ENCODE measurements at places on chromosomes 1 and 21.

DNA sequence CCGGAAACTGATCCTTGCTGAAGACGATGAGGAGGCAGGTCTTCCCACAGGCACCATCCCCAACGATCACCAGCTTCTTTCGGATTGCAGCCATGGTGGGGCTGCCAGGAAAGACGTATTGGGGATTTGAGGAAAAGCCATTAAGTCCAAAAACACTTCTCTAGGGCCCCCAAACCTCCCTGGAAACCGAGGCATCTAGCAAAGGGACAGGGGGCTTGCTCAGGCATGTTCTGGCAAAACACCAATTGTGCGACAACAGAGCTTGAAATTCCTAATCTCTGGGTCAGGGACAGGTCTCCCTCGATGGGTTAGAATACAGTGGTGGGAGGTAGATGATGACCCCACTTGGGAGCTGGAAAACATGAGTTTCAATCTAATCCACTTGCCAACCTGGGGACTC is 3.2 kb downstream of the RHOC start:
- no peak for DNase-seq

GRCh38 chr1:65182658-65183268 is 34.8 kb downstream of the AK4 start:
- DNase-seq, result no peak

- no peak for DNase-seq
These were observed 544 bp downstream of the ILDR2 start for GRCh38 chr1:166974647-166975345.

- no peak for DNase-seq
These were observed 25.9 kb upstream of the RAP1A start for GRCh38 chr1:111593403-111594305.

GRCh38 chr1:56758135-56758534 is 61.1 kb downstream of the FYB2 start:
- no peak for DNase-seq

DNA sequence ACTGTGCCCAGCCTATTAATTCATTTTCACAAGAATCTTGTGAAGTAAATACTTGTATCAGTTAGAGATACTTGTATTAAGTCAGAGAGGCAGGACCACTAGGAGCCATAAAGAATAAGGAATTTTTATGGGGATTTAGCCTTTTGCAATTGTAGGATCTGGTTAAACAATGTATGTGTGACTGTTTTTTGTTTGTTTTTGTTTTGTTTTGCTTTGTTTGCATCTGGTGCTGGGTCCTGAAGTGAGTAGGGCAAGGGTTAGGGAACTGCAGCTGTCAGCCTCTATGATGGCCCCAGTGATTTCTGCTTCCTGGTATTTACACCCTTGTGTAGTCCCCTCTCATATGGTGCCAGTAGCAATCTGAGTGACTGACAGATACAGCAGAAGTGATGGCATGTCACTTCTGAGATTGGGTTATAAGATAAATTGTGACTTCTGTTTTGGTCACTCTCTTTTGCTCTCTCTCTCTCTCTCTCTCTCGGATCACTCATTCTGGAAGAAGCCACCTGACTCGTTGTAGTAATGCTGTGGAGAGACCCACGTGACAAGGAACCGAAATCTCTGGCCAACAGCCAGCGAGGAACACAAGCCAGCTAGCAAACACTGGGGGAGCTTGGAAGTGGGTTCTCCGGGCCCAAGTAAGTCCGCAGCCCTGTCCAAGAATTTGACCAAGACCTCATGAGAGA is 96.2 kb upstream of the MARK1 start:
- no peak for DNase-seq

GRCh38 chr1:53086491-53087070 is 24.6 kb downstream of the PODN start:
- peak; percentile 33 for DNase-seq

- DNase-seq, result no peak
These were observed 276.1 kb downstream of the PTBP2 start for GRCh38 chr1:96997717-96998116.

DNA sequence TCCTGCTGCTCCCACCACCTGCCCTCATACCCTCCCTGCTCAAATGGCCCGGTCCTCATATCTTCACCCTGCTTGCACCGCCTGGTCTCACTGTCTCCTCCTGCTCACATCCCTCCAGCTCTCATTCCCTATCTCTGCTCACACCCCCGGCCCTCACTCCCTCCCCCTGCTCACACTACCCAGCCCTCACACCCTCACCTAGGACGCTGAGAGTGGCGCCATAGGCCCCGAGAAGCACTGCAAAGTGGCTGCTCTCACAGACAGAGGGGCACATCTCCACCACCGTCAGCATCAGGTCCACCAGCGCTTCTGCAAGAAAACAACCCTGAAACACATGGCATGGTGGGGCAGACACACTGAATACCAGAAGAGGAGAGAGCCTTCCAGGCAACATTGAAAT is 38.6 kb downstream of the MRAP start:
- DNase-seq, result no peak

DNA sequence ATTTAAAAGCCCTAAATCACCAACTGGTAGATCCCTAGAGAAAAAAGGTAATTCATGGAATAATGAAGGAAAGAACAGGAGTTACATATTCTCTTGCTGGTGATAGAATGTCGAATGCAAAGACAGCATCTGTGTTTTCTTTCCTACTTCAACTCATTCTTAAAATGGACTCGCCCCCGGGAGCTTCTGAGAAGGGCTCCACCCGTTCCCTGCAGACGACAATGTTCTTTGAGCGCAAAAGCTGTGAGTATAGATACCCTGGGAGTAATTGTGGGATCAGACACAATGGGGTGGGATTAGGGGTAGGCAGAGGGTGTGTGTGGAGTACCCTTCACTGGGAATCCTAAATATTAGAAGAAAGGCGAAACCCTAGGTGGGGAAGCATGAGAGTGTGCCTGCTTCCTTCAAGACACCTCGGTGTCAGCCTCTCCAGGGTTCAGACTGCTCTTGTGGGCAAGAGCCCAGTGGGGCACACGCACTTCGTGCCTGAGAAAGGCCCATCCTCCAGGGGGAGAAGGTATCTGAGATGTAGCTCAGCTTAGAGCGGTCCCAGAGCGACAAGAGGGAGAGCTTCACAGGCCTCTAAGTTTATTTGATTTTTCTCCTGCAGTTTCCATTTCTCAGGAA is 123.3 kb upstream of the DPYD start:
- peak; percentile 1 for DNase-seq

DNA sequence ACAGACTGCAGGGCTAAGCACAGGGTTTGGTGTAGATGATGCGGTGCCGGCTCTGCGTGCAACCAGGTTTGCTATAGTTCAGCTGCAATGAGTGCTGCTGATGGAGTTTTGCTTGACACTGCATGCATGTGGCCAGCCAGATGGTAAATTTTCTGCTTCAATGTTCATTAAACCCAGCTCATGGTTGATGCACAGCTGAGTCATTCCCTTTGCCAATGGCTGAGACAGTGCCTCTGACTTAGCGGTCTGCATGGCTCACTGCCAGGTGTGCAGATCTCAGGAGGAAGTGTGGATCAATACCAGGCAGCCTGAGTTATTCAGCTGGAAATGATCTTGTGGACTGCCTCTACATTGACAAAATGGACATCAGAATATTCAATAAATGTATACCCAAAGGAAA is 172.7 kb upstream of the ZP4 start:
- DNase-seq, result peak; percentile 17

Data from mesenchymal stem cell (in vitro differentiated cells and primary cell).